ENCODE measurements at places on chromosomes 11 and 22.

GRCh38 chr22:48098921-48099245 is 1336.4 kb downstream of the TBC1D22A start:
- no peak for DNase-seq

- DNase-seq: no peak
These were observed 312.5 kb upstream of the ANO3 start for GRCh38 chr11:26019386-26019785.

GRCh38 chr11:74937696-74938475 is 11.0 kb downstream of the XRRA1 start:
- DNase-seq: no peak

DNA sequence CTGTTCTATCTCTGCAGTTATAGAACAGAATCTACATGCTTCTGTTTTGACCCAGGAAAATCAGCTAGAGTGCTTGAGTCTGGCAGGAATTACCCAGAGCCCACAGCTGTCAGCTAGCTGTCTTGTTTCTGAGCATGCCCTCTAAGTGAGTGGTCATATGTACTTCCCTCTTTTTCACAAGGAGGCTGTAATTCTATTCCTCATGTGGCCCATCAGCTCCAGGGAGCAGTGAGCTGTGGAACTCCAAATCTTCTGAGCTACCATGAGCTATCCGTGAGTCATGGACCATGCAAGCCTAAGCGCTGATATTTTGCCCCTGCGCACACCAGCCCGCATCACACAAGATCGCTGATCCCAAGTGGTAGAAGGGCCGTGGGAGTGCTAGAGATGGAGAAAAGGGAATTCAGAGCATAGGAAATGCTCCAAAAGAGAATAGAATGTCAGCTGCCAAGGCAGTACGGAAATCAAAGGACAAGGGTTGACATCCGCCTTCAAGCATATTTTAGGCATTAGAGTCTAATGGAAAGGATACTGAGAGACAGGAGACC is 5.4 kb downstream of the FJX1 start:
- no peak for DNase-seq

DNA sequence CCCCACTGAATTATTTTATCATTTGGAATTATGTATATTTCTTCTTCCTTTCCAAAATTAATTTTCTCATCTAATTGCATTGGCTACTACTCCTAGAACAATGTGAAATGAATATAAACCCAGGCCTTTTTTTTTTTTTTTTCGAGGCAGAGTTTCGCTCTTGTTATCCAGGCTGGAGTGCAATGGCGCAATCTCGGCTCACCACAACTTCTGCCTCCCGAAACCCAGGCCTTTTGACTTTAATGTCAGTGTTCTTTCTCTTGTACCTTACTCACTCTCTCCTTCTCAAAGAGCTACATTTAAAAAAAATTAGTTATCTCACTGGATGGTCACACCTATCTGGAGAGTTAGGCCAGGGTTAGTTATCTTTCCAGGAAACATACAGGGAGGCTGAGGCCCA is 35.3 kb upstream of the LRRC32 start:
- DNase-seq: no peak

DNA sequence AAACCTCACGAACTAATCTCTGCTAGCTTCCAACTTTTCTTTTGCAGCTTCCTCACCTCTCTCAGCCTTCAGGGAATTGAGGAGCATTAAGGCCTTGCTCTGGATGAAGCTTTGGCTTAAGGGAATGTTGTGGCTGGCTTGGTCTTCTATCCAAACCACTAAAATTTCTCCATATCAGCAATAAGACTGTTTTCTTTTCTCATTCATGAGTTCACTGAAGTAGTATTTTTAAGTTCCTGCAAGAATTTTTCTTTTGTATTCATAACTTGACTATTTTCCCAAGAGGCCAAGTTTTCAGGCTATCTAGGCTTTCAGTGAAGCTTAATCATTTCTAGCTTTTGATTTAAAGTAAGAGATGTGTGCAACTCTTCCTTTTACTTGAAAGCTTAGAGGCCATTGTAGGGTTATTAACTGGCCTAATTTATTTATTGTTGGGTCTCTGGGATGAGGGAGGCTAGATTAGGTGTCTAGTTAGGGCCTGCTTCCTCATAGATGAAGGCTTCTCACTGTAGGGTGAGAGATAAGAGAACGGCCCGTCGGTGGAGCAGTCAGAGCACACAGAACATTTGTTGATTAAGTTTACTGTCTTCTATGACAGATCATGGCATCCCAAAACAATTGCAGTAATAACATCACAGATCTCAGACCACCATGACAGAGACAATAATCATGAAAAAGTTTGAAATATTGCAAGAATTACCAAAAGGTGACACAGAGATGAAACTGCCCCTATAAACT is 33.2 kb downstream of the CSF2RB start:
- no peak for DNase-seq

GRCh38 chr11:18769802-18770456 is 21.7 kb downstream of the PTPN5 start:
- DNase-seq: no peak

All from ecto neural progenitor cell (in vitro differentiated cells).